ENCODE measurements at places on chromosomes 6 and 20. TPM values are rescaled to one million over a fixed set of nuclear protein-coding genes. Genes with fewer than 3 reads are reported as not detected.

Gene CCN5
- total RNA-seq = 34.3 TPM

Gene COL19A1
- not detected for total RNA-seq

Gene EYS
- 0.06 TPM for total RNA-seq

Gene ABT1
- 12.7 TPM for total RNA-seq

Gene GTSF1L
- total RNA-seq = not detected

Gene FAM162B
- 0.11 TPM for total RNA-seq

Gene THBD
- 110 TPM for total RNA-seq

Gene OR2J3
- total RNA-seq = not detected

Gene RGS17
- total RNA-seq = 7.3 TPM

Gene UBE2V1
- 121 TPM for total RNA-seq

Gene NDRG3
- total RNA-seq = 19.9 TPM

Gene TCP11
- not detected for total RNA-seq

Gene AVP
- not detected for total RNA-seq

Gene IL17A
- total RNA-seq = not detected
